ENCODE measurements at places on chromosomes 6 and 20.

DNA sequence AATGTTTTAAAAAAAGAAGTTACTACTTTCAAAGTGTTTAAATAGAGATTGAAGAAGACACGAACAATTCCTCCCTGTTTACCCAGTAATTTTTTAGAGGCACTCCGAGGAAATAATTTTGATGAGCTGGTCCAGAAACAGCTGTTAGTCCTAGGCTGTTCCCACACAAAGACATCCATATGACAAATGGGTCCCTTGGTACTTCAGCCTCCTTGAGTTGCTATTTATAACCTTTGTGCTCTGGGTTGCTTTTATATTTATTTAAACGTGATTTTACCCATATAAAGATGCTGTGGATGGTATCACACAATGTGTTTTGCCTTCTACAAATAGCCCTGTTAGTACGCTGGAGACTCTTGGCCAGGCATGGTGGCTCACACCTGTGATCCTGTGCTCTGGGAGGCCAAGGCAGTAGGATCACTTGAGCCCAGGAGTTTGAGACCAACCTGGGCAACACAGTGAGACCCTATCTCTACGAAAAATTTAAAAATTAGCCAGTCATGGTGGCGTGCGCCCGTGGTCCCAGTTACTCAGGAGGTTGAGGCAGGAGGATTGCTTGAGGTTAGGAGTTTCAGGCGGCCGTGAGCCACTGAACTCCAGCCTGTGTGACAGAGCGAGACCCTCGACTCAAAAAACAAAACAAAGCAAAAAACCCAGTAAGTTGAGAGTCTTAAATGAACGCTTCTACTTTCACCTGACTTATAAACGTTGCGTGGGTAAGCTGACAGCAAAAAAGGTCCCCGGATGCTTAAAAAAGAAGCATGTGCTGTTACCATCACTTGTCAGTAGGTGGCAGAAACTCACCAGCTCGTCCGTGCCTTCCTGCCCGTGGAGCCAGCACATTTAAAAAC lies 56.9 kb upstream of the ARMH2 start:
- DNase-seq: peak; percentile 89

DNA sequence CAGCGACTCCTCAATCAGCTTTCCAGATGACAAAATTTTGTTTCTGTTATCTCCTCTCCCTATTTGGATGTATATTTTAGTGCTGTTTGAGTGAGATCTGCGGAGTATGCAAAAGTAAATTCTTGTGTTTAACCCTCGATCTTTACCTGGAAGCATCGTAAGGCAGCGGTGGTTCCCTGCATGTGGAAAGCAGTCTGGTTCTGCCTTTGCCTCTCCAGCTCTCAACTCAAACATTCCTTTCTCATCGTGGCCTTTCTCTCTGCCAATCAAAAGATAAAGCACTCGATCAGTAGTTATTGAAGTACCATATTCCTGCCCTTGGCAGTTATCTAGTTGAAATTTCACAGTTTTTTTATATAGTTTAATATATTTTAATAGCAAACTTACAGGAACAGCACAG lies 44.0 kb upstream of the BTN3A2 start:
- DNase-seq: no peak

DNA sequence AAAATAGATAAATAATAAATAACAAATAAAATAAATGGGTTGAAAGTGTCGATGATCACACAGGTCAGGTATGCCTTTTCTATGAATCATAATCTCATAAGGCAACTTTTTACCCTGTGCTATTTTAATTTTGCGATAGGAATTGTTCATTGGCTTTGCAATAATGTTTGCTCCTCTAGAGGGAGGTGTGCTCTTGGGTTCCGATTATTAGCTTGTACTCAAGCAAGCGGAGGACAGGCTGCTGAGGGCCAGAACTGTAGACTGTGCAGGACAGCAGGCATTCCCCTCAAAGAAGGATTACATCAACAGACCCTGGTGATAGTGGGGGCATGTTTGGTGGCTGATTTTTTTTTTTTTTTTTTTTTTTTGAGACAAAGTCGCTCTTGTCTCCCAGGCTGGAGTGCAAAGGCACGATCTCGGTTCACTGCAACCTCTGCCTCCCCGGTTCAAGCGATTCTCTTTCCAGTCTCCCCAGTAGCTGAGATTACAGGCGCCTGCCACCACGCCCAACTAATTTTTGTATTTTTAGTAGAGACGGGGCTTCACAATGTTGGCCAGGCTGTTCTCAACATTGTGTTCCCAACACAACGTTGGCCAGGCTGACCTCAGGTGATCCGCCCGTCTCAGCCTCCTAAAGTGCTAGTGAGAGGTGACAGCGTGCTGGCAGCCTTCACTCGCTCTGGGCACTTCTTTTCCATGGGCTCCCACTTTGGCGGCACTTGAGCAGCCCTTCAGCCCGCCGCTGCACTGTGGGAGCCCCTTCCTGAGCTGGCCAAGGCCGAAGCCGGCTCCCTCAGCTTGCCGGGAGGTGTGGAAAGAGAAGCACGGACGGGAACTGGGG lies 35.6 kb downstream of the RIOK1 start:
- peak; percentile 75 for DNase-seq

- DNase-seq: no peak
These were observed 199.7 kb downstream of the SOD2 start for GRCh38 chr6:159493231-159493897.

- DNase-seq: no peak
These were observed 74.3 kb upstream of the MLN start for GRCh38 chr6:33877982-33878535.

DNA sequence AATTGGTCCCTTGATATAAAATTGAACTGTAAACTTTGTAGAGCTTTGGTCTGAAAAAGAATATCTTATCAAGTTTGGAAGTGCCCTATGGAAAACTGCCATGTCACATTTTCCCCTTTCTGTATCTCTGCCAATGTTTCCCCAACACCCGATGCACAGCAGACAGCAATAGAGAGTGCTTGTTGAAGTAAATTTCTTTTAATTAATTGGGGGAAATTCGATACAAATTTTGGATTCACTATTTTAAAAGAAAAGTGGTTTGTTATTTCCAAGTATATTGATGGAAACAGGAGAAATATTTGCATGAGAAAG lies 208.1 kb downstream of the OGFRL1 start:
- no peak for DNase-seq

DNA sequence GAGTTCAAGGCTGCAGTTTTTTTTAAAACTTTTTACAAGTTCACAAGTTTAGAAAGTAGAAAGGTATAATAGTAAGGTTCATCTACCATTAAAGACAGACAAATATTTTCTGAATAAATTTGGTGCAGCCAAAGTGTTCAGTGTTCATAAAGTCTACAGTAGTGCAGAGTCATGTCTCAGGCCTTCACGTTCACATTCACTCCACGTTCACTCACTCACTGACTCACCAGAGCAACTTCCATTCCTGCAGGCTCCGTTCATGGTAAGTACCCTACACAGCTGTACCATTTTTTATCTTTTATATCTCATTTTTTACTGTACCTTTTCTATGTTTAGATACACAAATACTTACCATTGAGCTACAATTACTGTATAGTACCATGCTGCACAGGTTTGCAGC lies 67.6 kb downstream of the B4GALT5 start:
- DNase-seq: peak; percentile 73

DNA sequence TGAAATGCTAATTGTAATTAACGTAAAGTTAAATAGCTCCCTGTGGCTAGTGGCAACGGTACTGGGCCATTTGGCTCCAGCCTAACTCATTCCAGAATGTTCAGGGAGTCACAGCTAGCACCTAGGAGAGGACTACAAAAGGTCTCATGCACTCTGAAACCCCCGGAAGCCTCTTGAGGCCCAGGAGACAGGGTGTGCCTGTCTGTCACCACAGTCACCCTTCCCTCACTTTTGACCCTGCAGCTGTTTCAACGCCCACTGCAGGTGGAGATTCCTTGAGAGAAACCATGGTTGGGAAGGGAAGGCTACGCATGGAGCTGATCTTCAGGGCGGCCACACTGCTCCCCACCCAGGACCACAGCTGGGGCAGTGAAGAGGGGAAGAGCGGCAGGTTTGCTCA lies 58.6 kb downstream of the SULF2 start:
- DNase-seq: no peak

- peak; percentile 63 for DNase-seq
These were observed 48.1 kb downstream of the CHMP4B start for GRCh38 chr20:33859157-33859695.

GRCh38 chr6:25050356-25050755 lies 114.6 kb upstream of the RIPOR2 start:
- peak; percentile 88 for DNase-seq

DNA sequence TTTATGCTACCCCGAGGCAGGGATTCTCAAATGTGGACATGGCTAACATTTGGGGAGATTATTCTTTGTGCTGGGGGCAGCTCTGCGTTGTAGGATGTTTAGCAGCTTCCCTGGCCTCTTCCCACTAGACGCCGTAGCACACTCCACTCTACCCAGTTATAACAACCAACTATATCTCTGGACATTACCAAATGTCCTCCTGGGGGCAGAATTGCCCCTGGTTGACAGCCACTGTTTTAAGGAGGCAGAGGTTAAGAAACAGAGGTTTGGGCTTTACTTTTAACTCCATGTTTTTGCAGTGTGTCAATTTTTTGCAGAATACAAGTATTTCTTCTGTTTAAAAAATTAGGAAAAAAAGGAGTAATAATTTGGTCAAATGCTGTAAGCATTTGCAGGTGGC lies 56.2 kb upstream of the BMP6 start:
- no peak for DNase-seq

- DNase-seq: peak; percentile 57
These were observed 26.3 kb downstream of the ALDH5A1 start for GRCh38 chr6:24520929-24521546.

DNA sequence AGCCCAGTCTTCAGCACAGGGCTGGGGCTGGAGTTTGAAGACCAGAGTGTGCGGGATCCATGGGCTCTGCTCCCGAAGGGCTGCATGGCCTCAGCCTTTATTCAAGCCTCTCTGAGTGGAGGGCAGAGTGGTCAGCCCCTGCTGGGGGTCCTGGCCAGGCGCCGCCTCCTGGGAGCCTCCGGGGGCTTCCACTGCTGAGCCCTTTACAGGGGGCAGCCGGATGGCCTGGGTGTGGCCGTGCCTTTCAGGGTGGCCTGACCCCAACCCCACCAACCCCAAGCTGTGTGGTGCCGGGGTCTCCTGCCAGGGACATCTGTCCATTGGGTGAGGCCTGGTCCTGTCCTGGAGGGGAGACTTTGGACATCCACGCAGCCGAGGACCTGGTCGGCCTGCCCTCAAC lies 76.0 kb upstream of the SLCO4A1 start:
- DNase-seq: no peak

- DNase-seq: no peak
These were observed 5.6 kb downstream of the FOXC1 start for GRCh38 chr6:1615151-1615852.

GRCh38 chr20:2476742-2477615 lies 6.4 kb upstream of the SNRPB start:
- no peak for DNase-seq

GRCh38 chr6:118306392-118307238 lies 241.5 kb upstream of the PLN start:
- DNase-seq: no peak

- DNase-seq: no peak
These were observed 7.1 kb downstream of the BPI start for GRCh38 chr20:38311091-38311490.

- DNase-seq: peak; percentile 64
These were observed 186.5 kb downstream of the PDE7B start for GRCh38 chr6:136037876-136038460.

DNA sequence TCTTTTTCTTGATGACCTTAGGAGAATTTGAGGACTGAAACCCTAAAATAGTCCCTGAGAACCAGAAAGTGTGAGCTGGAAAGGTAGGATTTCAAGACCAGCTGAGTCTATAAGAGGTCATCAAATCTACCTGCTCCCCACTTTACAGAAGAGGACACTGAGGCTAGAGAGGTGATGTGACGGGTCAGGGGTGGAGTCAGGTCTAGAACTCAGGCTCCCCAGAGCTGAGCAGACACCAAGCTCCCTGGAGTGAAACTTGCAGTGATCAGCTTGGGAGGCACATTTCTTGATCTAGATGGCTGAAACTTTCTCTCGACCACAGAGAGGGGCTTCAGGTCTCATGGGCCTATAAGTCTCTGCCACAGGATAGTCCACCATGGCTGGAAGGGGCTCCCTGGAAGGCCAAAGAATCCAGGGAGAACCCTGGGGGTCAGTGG lies 55.1 kb downstream of the HNF4A start:
- no peak for DNase-seq

GRCh38 chr6:50815436-50816114 lies 3.1 kb upstream of the TFAP2B start:
- DNase-seq: peak; percentile 50

DNA sequence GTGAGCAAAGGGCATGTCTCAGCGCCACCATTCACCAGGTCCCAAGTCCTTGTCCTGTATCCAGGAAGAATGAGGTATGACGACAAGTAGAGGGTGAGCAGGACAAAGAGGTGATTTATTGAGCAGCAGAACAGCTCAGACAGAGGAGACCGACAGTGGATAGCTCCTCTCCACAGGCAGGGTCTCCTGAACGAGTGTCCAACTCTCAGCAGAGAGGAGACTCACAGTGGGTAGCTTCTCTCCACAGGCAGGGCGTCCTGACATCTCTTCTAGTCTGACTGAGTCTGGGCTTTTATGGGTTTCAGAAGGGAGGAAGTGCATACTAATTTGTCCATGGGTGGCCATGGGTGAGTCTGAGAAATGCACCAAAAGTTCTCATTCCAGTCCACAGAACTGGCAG lies 204.7 kb downstream of the ANKRD60 start:
- DNase-seq: no peak

DNA sequence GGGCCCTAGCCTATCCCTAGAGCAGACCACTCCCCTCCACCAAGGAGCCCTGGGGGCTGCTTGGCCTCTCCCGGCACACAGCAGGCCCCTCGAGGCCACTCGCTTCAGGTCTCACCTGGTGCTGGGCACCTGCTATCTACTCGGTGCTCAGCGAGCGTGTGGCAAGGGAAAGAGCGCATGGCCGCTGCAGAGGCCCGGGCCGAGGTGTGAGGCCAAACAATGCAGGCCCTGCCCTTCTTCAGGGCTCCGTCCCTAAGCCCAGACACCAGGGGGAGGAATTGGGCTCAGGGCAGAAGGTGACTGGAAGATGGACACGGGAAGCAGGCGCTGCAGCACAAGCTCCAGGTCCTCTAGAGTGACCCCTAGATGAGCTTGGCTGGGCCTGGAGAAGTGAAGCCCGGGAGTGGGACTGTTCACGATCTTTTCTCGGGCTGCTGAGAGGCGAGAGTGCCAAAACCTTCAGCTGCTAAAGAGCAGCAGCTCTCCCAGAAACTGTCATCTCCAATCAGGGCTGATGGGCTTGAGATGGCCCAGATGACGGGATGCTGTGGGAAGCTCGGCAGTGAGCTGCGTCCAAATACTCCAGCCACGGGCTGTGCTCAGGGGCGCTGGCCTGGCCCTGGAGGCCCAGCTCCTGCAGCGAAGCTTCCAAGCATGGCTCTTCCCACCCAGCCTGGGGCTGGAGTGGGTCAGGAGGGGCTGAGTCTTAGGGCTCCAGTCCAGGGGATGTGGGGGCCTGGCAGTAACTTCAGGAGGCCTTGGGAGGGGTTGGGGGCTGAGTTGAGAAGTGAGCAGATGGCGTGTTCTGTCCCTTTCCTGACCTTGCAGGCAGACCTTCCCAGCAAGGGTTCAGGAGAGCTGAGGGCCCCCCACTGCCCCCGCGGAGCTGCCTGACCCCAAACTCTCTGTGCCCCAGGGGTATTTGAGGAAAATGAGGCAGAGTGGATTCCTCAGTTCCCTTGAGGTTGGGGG lies 43.7 kb downstream of the APCDD1L start:
- no peak for DNase-seq

- DNase-seq: no peak
These were observed 70.1 kb downstream of the HECA start for GRCh38 chr6:139204978-139205377.

- no peak for DNase-seq
These were observed 842.0 kb upstream of the FLRT3 start for GRCh38 chr20:15179381-15179780.

Measured in choroid plexus epithelial cell (primary cell).